ENCODE measurements at places on chromosomes 7 and 10.

GRCh38 chr10:112653215-112653614 lies 206.2 kb downstream of the VTI1A start:
- no peak for DNase-seq

DNA sequence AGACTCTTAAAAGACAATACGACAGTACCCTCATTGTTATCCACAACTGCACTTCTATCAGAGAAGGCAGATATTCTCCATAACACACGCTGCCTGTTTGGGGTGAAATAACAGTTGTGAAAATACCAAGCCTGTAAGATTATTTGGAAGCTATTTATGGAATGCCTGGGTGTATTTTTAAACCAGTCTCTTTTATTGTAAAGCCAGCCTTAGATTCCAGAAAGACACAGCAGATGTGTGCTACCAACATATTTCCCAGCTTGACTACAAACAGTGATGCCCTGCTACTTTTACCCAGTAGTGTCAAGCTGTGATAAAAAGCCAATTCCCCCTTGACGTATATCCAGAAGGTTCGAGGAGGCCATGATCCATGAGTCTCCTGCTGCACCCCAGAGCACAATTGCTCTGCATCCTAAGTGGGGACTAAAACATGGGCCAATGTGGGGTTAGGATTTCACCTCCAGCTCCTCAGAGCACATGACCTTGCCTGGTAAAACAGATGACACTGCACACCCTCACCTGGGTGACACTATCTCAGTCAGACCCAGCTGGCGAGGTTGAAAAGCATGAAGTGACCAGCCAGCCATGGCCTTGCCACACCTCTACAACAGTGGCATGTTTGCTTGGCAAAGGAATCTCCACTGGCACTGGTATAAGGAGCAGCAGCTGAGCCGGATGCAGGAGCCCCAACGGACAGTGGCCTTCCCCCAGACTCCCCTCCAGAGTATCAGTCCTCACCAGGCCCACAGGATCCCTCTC lies 62.2 kb downstream of the GFRA1 start:
- DNase-seq, result no peak

DNA sequence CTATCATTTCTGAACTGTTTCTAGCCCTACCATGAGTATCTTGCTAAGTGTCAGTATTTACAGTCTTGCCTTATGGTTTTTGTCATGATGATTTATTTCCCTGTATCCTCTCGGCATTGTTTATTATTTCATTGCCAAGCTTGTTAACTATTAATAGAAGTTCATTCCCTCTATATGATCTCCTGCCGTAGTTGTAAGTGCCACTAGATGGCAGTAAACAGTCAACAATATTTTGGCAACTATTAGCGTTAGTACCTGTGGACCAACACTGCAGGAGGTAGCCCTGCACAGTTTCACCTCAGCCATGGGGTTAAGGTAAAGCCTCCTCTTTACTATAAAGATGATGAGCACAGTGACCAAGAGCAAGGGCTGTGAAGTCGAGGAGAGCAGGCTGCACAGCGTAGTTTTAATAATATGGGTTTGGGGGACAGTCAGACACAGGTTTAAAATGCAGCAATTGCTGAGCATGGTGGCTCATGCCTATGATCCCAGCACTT lies 26.1 kb upstream of the CCNJ start:
- no peak for DNase-seq

DNA sequence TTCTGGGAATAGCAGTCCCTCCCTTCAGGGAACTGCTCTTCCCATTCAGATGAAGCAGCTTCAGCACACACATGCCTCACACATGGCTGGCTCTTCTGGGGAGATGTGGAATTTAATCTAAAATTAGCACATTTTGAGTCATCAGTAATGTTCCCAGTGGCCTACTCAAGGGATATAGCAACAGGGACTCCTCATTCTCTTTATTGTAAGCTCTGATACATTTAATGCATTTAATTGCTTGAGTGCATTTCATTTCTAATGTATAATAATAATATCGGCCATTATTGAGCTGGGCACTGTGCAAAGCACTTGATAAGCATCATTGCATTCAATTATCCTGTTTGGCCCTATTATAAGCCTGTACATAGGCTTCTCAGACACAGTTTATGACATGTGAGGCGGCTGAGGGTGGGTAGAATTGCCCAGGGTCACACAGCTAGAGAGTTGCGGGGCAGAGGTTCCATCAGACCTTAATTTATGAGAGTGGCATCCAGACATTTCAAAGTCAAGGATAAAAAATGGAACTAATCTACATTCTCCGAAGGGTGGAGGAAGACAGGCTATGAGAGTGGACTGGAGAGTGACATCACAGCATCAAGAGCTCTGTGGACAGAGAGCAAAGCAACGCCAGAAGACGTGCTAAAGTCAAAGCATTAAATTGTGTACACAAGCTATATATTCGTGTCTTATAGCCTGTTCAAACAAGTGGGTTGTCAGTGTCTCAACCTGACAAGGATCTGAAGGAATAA lies 76.8 kb downstream of the LANCL2 start:
- DNase-seq, result no peak

- no peak for DNase-seq
Observed at GRCh38 chr10:11197266-11197712, 179.6 kb downstream of the CELF2 start.

- DNase-seq, result no peak
Observed at GRCh38 chr7:147033641-147034040, 917.0 kb downstream of the CNTNAP2 start.

DNA sequence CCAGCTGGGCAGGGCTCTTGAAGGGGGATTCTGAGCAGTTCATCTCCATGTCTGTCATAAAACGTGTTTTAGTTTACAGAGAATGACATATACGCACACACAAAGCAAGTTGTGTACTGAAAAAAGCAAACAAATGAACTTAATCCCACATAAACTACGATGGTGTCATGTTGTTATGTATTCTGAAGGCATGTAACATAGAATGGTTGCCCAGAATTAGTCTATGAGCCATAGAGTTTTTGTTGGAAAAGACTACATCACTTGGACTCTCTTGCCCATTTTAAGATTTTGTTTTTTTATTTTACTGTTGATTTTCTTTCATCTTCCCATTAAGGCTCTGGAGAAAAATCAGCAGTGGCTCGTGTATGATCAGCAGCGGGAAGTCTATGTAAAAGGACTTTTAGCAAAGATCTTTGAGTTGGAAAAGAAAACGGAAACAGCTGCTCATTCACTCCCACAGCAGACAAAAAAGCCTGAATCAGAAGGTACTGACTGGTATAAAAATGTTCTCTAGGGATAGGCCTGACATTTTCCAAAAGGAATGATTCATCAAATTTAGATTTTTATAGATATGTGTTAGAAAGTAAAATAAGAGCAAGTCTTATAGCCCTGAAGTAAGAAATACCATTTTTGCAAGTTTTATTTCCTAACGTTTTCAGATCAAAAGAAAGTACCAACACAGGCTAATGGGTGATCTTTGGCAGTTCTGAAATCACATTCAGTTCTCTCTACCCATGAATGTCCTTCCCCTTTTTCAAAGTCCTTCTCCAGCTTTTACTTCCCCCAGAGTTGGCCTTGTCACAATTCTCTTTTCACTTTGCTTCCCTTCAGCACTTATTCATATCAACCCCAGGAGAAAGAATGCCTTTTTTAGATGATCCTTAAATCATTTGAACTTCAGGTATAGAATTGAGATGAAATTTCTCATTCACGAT lies 18.9 kb downstream of the CEP55 start:
- DNase-seq, result no peak

DNA sequence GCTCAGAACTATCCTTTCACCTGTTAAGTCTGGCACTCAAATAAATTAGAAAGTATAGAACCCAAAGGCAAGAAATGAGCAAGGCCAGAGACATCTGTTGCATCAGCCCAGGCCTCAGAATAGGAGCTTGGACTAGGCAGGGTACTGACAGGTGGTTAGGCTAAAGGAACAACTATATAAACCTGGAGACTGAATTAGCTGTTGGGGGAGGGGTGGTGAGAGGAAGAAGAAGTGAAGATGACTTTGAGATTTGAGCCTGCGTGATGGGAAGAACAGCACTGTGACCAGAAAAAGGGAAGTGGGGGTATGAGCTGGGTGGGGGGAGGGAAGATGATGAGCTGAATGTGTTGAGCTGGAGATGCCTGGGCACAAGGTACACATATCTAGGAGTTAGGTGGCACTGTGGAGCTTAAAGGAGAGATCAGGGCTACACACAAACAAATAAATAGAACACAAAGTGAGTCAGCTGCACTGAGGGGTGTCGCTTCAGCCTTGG lies 244.7 kb downstream of the PTEN start:
- no peak for DNase-seq

GRCh38 chr10:24162206-24162985 lies 46.5 kb upstream of the KIAA1217 start:
- DNase-seq, result no peak

- peak; percentile 53 for DNase-seq
Observed at GRCh38 chr10:31759124-31759798, 169.4 kb downstream of the ARHGAP12 start.

GRCh38 chr7:22331704-22332103 lies 25.2 kb downstream of the RAPGEF5 start:
- DNase-seq, result no peak

DNA sequence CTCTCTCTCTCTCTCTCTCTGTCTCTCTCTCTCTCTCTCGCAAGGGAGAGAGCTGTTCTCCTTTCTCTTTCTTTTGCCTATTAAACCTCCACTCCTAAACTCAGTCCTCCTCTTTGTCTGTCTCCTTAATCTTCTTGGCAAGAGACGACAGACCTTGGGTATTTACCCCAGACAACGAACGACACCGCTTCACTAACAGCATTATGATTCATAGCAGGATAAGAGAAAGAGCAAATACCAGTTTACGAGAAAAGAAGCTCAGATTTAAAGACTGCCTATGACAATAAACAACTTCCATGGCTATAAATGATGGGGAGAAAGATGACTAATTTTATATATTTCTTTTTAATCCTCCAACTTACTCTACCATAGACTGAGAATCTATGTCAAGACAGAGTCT lies 1396.5 kb upstream of the CELF2 start:
- no peak for DNase-seq

DNA sequence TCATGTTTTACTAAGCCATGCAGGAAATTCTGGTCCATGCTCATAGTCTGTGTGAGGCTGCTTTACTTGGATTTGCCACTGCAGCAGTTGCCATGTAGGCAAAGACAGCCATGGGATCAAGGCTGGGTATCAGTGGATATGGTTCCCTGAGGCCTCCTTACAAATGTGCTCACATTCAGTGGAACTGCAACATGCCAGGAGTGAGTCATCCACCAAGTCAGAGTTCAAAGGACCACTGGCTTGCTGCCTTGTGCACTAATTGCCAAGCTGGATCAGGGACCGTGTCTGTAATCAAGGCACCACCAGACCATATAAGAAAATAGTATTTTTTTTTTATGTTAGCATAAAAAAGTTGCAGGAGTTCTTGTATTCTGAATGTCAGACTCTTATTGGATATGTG lies 101.0 kb downstream of the CDCA7L start:
- no peak for DNase-seq

GRCh38 chr7:2212906-2213305 lies 19.8 kb downstream of the MAD1L1 start:
- no peak for DNase-seq

DNA sequence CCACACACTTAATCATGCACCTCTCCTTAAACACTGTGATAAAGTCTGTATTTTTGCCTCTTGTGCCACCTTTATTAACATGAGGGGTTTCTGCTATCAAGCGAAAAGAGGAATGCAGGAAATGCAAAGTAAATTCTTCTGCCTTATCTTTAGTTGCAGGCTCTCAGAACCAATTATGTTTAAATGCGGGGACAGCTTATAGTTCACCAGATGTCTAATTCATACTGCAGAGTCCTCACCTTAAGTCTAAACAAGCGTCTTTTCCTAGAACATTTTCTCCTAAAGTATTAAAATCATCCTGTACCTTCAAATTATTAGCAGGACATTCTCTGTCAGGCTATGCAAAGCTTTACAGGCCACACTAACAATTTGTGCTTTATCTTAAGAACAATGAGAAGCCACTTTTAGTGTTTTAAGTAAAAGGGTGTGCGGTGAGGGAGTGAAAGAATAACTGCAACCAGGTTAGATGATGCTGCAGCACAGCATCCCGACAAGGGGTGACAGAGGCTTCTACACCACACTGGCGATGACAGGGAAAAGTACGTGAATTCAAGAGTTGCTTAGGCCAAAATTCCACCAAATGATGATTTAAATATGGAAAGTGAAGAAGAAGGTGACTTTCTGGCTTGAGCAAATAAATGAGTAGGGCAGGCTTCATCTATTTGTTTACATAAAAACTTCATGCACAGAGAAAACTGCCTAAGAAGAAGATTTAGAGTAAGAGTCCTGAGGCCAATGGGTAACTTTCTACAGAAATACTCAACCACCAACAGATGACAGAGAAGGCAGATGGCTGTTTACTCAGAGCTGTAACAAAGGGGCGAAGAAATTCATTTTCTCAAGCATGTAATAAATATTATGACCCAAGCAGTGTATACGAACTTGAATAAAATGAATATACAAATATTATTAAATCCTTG lies 36.0 kb downstream of the EZH2 start:
- no peak for DNase-seq

DNA sequence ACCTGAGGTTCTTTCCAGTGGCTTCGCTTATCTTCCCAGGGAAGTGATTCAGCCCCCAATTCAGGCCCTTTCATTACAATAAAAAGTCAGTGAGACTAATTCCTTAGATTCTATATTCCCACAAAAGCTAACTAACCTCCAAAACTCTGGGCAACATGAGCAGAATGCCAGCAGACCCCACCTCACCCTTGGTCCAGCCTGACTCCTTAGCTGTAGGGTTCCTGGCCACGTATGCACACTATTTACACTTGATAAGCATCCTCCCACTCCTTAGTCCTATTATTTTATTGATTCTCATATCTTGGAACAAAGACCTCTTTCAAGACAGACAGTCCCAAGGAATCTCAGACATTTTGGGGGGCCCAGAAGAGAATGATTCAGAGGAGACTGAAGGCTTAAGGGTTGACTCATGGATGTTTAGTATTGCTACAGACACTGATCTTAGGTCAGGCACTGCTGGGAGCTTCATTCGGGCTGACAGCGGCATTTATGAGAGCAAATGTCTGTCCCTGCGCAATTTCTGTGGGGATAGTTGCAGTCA lies 162.6 kb upstream of the GDF10 start:
- no peak for DNase-seq

GRCh38 chr10:30013757-30014156 lies 45.6 kb downstream of the JCAD start:
- no peak for DNase-seq

- DNase-seq, result no peak
Observed at GRCh38 chr7:131357282-131357880, 29.7 kb downstream of the MKLN1 start.

DNA sequence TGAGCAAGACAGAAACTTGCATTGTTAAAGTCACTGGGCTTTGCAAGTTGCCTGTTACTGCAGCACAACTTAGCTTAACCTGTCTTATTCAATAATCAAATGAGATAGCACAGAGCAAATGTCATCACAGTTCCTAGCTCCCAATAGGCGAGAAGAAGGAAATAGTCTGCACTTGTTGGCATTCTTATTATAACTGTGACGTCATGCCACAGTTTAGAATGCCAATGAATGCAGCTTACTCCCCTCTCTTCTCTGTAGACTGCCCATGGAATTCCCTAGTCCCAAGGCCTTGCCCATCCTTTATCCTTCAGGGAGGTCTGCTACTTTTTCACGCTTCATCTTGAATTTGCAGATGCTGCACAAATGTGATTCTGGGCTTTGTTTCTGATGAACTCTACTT lies 1094.9 kb upstream of the AUTS2 start:
- DNase-seq, result no peak

GRCh38 chr7:117284692-117285091 lies 38.2 kb downstream of the WNT2 start:
- DNase-seq, result no peak
